ENCODE measurements at places on chromosomes 7 and 10.

- no peak for DNase-seq
Measured at GRCh38 chr10:130105724-130106123, 4.9 kb downstream of the C10orf143 start.

GRCh38 chr7:138170959-138171703 is 94.9 kb downstream of the AKR1D1 start:
- DNase-seq, result no peak

- DNase-seq, result no peak
Measured at GRCh38 chr10:27626890-27627289, 118.7 kb downstream of the MKX start.

DNA sequence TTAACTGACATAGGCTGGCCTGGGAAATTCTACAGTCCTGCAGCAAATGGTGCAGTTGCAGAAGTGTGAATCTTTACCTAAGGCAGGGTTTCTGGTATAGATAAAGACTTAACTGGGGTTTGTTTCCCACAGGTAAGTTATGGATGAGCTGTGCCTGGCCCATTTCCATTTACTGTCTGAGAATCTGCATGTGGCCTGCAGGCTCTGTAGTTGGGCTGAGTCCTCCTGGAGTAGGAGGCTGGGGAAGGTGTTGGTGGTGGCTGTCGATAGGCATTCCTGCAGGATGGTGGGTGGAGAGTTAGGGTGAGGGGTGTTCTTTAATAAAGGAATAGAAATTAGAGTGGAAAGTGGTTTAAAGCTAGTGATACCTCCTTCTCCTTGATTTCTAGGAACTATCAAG is 193.5 kb downstream of the AUTS2 start:
- no peak for DNase-seq

GRCh38 chr7:30973791-30974604 is 10.2 kb downstream of the GHRHR start:
- DNase-seq, result no peak

- DNase-seq, result no peak
Measured at GRCh38 chr10:84333864-84334451, 5.6 kb downstream of the CCSER2 start.

DNA sequence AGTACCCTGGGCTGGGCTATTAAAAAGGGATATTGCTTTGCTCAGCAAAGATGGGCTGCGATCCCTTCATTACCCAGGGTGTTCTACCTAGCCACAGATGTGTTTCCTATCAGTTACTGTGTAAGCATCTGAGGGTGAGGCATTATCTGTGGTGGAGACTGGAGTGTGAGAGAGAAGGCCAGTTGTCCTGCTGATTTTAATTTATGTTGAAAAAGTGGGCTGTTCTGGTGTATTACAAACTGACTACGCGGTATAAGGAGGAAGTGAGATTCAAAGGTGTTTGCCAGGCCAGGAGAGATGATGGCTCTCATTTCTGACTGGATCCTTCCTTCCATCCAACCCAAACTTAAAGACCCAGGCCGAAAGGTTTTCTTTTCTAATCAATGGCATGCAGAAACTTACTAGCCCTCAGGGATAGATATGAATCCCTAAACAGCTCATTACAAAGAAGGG is 7.6 kb downstream of the TCF7L2 start:
- no peak for DNase-seq

DNA sequence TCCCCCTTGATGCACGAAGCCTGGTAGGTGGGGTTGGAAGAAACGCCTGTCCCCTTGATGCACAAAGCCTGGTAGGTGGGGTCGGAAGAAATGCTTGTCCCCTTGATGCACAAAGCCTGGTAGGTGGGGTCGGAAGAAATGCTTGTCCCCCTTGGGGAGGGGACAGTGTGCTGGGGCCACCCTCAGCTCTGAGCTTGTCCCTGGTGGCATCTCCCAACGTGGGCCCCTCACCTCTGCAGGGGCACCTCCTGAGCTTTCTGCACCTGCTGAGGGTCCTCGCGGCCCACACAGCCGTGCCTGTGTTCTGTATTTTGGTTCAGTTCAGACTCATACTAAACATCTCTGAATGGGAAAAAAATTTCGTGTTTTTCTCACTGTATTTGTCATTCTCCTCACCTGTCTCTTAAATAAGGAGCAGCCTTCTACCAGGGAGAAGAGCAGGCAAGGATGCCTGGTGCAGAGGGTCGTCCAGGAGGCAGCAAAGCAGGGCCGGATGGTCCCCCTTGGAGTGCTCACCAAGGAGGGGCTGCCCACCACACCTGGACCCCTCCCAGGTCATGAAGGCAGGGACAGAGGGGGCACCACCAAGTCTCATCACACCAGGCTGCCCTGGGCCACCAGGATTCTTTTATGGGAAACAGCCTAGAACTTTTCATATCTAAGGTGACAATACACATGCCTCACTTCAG is 24.7 kb downstream of the VIPR2 start:
- no peak for DNase-seq

GRCh38 chr7:143504937-143505297 is 27.2 kb downstream of the TAS2R41 start:
- no peak for DNase-seq

DNA sequence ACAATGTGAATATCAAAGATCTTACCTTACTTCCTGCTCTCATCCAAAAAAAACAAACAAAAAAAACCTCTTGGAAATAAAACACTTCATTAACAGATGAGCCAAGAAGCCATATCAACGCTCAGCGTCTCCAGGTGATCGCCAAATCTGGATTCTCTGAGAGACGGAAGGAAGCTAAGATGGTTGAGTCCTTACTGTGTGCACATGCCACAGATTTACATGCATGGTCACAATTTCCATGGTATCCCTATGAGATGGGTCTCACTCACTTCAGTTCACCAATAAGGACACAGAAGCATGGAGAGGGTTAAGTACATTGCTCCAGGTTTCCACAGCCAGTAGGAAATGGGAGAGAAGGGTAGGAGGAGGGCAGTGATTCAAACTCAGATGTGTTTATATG is 1.0 kb downstream of the AOAH start:
- DNase-seq, result no peak

- DNase-seq, result no peak
Measured at GRCh38 chr7:644381-645305, 81.9 kb upstream of the DNAAF5 start.

- DNase-seq, result no peak
Measured at GRCh38 chr10:63116452-63117072, 16.6 kb upstream of the NRBF2 start.

GRCh38 chr7:20157456-20157855 is 59.7 kb downstream of the MACC1 start:
- peak; percentile 76 for DNase-seq

DNA sequence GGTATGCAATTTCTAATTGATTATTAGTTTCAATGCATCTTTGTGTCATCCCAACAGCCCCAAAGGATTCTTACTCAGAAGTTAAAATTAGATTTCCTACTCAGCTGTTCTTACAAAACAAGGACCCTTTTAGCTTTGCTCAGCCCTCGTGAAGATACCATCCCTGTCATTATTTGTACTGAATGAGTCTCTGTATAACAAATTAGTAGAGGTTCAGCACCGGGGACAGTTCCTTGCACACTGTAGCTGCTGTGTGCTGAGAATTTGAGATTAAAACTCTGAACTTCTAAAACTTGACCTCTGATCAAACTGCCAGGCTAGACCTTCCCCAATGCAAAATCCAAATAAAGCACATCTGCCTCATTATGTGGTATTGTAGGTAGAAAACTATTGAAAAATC is 299.1 kb downstream of the LHFPL3 start:
- no peak for DNase-seq

GRCh38 chr7:40828686-40829600 is 694.1 kb downstream of the SUGCT start:
- no peak for DNase-seq

GRCh38 chr10:69104994-69105790 is 17.3 kb downstream of the SRGN start:
- DNase-seq, result no peak

DNA sequence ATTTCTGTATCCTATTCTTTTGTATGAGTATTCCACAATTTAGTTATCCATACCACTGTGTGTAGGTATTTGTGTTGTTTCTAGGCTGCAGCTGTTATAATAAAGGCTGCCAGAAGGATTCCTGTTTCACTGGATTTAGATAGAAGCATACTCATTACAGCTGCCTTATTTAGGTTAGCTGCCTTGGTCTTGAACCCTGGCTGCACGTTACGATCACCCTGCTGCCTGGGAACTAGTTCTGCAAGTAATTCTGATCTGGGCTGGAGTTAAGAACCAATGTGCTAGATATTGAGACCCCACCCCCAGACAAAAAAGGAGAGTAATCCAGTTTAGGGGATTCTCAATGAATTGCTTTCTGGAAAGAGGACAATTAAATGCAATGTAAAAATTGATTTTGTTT is 43.1 kb downstream of the CCDC71L start:
- no peak for DNase-seq

GRCh38 chr7:74356589-74357315 is 67.5 kb downstream of the CLIP2 start:
- DNase-seq, result no peak

DNA sequence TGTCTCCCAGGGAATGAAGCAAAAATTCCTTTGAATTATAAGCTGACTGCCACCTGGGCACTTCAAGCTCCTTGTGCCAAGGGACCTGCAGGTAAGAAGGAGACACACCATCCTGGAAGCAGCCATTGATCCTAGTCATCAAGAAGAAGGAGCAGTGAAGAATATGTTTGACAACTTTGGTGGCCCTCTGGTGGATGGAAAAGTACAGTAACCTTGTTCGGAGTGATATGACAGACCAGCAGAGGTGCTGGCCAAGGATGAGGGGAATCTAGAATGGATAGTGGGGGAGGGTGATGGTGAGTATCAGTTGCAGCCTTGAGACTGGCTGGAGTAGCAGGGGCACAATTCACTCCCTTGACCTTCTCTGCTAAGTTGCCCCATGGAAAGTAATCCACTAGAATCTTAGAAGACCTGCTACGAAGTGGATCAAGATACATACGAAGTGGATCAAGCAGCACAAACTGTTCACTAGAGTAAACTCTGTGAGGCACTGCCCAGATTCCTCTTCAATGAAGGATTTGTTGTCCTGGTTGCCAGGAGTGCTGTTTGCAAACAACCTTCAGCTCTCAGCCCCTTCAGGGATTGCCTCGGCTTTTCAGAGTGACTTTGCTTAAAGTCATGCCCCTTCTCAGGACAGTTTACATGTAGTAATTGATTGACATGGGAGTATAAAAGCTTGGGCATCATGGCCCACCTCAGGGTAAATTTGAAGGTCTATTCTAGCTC is 44.8 kb upstream of the ORC5 start:
- no peak for DNase-seq

GRCh38 chr10:101567165-101568006 is 20.7 kb downstream of the POLL start:
- no peak for DNase-seq

DNA sequence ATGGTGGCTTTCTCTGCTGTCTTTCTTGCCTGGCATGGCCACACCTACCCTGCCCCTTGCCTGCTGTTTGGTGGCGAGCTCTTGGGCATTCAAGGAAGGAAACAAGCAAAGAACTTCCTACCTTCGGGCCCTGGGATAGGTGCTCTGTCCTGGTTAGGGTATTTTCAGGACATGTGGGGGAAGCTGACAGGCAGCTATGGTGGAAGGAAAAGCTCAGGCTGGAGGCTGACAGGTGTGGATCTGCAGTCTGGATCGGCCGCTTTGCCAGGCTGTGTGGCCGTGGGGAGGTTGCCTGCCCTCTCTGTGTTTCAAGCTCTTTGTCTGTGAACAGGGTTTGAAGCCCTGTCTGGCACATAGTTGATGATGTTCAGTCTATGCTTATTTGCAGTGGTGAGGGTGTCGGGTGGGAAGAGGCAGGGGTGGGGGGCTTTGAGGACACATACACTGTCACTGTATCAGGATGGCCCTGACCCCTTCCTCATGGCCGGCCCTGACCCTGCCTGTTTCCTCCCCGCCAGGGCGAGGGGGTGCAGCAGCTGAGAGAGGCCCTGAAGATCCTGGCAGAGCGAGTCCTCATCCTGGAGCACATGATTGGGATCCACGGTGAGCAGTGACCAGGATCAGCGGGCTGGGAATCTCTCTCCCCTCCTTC is 73.7 kb downstream of the MYL10 start:
- no peak for DNase-seq

GRCh38 chr7:143519411-143520131 is 41.9 kb downstream of the TAS2R41 start:
- DNase-seq, result peak; percentile 58

DNA sequence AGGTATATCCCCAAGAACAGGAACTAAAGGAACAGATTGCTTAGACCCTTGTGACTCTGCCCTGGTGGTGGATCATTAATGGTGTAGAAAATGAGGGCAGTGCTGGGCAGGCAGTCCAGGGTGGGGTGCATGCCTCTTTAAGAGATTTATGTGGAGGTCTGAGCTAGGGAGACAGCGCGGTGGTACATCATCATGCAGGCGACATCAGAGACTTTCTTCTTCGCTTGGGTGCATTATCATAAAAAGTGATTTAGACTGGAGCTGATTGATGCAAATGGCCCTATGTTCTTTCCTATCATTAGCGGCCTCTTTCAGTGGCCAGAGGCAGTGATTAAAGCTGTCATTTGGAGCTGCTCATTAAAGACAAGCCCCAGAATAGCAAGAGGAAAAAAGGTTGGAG is 519.1 kb upstream of the GALNT17 start:
- no peak for DNase-seq

GRCh38 chr10:106615081-106615480 is 549.4 kb downstream of the SORCS1 start:
- DNase-seq, result peak; percentile 54

- DNase-seq, result no peak
Measured at GRCh38 chr10:90890347-90890746, 18.6 kb downstream of the RPP30 start.

- DNase-seq, result peak; percentile 38
Measured at GRCh38 chr10:23968301-23968700, 240.6 kb upstream of the KIAA1217 start.

- no peak for DNase-seq
Measured at GRCh38 chr7:128705891-128706333, 33.2 kb upstream of the CALU start.

GRCh38 chr7:87934699-87935383 is 790 bp downstream of the ADAM22 start:
- DNase-seq, result peak; percentile 22

- no peak for DNase-seq
Measured at GRCh38 chr7:20021831-20022230, 195.4 kb downstream of the MACC1 start.

GRCh38 chr10:123153486-123154091 is 613 bp upstream of the BUB3 start:
- no peak for DNase-seq

DNA sequence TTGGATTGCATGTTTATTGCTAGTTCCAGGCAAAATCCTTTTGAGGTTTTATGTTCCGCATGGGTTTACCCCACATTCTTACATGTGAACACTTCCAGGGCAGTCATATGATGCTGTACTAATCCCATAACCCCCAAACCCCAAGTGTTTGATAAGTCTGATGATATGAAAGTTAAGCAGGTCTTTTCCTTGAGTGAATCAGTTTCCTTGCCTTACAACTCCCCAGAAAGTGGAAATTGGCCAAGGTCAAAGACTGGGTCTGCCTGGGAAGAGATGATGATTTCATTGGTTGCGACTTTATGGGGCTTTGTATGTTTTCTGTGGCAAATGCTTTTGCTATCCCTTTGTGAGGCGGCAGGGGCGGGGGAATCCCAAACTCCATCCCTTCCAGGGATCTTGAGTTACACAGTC is 24.7 kb downstream of the AFAP1L2 start:
- DNase-seq, result no peak
